ENCODE measurements at places on chromosomes 13 and 19.

GRCh38 chr19:45477186-45477585 lies 9.4 kb downstream of the FOSB start:
- peaks cover 9% of the 10 kb centered on the region for H3K27me3 ChIP-seq
- H3K36me3 ChIP-seq: no peaks in the 10 kb centered on the region
- no peak for DNase-seq

DNA sequence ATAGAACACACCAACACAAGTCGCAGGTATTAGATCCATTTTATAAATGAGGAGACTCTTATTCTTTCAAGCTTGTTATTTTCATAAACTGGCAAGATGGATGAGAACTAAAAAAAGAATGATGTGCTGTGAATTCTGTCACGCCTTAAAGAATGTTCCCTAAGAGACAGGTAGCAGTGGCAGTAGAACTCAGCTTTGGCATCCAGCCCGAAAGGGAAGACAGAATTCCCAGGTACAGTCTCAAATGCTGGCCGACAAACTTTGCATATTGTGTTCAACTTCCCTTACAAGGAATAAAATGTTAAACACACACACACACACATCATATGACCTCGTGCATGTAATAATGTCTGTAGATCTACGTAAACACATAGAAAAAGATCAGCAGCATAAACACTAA lies 3.2 kb downstream of the TMEM272 start:
- DNase-seq: no peak
- no peak overlapping the region for H3K4me3 ChIP-seq
- H3K36me3 ChIP-seq: no peaks in the 10 kb centered on the region

DNA sequence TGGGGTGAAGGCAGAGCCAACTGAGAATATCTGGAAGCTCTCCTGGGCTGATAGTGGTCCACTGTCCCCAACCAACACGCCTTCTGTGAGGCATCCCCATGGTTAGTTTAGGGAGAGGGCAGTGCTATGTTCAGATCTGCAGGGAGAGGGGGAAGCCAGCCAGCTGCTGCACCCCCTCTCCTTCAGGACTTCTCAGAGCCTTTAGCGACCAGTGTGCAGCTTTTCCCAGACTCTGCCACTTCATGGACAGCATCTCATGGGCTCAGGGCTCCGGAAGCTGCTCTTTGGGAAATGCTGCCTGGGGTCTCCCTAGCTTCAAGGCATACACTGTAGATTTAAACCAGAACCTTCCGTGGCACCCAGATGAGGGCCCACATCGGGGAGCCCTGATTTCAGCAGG lies 33.5 kb downstream of the TMED1 start:
- no peaks in the 10 kb centered on the region for H3K27me3 ChIP-seq
- peaks cover 16% of the 10 kb centered on the region for H3K36me3 ChIP-seq
- H3K4me3 ChIP-seq: no peak overlapping the region
- no peak overlapping the region for H3K27ac ChIP-seq
- no peaks in the 10 kb centered on the region for H3K4me1 ChIP-seq

DNA sequence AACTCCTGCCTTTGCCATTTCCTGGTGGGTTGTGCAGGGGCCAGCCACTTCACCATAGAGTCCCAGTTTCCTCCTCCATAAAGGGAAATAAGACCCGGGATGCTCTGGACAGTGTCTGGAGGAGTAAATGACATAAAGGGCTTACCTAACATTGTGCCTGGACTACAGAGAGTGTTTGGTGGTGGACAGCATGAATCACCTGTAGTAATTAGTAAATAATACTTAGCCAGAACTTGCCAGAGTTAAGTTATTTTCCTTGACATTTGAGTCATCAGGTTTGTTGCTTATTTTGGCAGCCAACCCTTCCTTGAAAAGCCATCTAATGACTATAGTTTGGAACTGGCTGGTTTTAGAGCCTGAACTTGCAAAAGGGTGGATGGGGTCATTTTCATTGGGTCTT lies 159.2 kb downstream of the SLC7A1 start:
- no peak overlapping the region for H3K4me3 ChIP-seq
- no peak for DNase-seq
- H3K36me3 ChIP-seq: no peaks in the 10 kb centered on the region
- no peaks in the 10 kb centered on the region for H3K27me3 ChIP-seq
- no peaks in the 10 kb centered on the region for H3K4me1 ChIP-seq

DNA sequence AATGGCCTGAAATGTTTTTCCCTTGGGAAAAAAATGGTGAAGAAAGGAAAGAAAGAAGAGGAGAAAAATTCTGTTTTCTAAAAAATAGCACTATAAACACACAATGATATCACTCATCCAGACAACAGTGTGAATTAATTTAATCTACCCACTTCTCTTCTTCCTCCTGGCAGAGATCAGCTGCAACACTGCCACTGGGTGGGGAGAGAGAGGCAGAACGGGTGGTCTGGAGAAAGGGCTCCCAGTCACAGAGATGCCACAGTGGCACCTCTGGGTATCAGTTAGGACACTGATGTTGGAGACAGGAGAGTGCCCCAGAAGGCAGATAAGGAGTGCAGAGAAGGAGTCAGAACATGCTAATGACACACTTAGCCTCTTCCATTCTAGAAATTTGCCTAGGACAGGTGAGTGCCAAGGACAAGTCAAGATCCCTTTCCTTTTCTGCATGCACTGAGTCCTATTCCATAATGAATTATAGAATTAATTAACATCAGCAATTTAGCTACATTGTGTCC lies 168.6 kb downstream of the SUCLA2 start:
- no peak overlapping the region for H3K4me3 ChIP-seq
- H3K36me3 ChIP-seq: no peaks in the 10 kb centered on the region
- peaks cover 5% of the 10 kb centered on the region for H3K4me1 ChIP-seq
- DNase-seq: no peak
- H3K27ac ChIP-seq: no peak overlapping the region

DNA sequence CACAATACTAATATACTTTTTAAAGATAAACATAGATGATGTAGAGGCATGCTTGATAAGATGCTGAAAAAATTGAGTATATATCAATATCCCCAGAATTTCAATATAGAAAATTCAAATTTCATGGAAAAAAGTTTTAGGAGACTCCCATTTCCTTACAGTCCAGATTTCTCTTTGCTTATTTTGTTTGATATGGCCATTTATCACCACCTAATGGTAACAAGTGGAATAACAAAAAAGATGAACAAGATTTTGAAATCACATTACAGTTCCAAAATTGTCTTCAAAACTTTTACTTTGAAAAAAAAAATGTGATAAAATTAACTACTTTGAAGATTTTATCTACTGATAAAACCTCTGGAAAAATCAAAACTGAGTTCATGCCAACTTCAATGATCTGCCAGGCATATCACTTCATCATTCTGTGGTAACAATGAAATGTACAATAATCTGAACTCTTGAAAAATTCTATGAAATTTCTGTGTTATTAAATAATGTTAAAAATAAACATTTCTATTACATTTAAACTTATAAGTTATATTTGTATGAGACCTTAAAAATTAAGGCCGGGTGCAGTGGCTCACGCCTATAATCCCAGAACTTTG lies 17.5 kb downstream of the MIPEP start:
- no peaks in the 10 kb centered on the region for H3K27me3 ChIP-seq
- H3K4me3 ChIP-seq: no peak overlapping the region
- no peaks in the 10 kb centered on the region for H3K36me3 ChIP-seq
- no peaks in the 10 kb centered on the region for H3K4me1 ChIP-seq

GRCh38 chr19:7272856-7273578 lies 21.2 kb downstream of the INSR start:
- H3K27ac ChIP-seq: no peak overlapping the region
- no peaks in the 10 kb centered on the region for H3K4me1 ChIP-seq
- no peak for DNase-seq

DNA sequence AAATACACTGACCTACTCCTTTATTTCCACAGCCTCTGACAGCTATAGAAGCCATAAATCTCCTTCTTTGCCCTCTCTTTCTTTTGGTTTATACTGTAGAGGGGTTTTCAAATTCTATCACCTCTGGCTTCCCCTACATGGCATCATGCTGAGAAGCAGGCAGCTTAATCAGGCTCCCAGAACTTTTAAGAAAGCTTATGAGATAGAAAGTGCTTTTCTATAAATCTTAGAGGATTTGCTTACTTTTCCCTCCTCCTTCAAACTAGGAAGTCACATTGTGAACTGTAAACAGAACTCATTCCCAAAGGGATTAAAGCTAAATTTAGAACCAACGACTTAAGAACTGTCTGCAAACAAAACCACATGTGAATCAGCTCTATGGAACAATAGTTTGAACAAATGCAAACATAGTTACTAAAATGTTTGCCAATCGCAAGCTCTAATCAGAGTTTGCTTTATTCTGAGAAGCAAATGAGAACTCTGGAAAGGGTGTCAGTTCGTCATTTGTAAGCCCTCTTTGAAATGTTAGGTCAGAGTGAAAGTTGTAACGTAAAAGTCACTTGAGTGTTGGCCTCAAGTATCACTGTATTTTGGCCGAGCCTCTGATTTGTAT lies 344.1 kb downstream of the RFC3 start:
- DNase-seq: no peak
- H3K36me3 ChIP-seq: no peaks in the 10 kb centered on the region
- H3K27me3 ChIP-seq: no peaks in the 10 kb centered on the region

- no peak overlapping the region for H3K27ac ChIP-seq
- no peaks in the 10 kb centered on the region for H3K36me3 ChIP-seq
These were observed 19.2 kb downstream of the FCGBP start for GRCh38 chr19:39915101-39915847.

All from H1 (cell line).